ENCODE measurements at places on chromosomes 7 and 10.

DNA sequence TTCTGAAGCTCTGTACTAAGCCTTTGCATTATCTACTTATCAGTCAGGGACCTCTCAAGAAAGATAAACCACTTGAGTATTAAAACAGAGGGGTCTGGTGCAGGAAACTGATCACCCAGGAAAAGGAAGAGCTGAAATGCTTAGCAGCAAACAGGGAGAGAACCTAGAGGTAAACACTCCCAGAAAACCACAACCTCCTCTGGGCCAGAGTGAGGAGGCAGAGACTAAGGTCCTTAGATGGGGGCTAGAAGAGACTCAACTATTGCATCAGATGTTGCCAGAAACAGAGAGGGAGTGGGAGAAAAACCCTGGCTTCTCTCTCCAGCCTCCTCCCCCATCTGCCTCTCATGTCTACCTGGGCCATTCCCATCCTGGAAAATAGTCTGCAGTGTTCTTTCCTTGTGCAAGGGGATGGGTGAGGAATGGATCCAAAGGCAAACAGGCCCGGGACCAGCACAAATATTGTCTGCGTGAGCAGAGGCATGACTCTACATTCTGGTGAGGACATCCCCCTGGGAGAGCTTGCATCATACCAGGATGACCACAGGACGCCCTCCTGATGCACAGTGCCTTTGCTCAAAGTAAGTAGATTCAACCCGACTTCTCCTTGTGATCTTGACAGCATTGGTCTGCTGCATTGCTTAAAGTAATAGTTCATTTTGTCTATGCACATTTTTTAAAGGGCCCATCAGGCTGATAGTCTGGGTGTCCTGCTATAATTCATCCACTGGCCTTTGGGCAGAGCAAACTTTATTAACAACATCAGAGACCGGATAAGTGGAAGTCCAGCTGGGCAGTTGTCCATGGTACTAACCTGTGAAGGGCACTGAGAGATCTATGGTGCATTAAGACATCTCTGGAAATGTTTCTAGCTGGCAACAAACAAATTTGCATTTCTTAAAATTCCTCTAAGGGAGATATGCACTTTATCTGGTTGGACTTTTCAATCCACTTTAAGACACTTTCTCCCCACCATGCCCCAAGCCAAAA, 22.4 kb upstream of the ODAD2 start:
- no peak for DNase-seq

GRCh38 chr10:63716016-63716580, 194.9 kb downstream of the REEP3 start:
- DNase-seq, result no peak

GRCh38 chr7:47939425-47940036, 8.7 kb downstream of the PKD1L1 start:
- DNase-seq, result no peak

DNA sequence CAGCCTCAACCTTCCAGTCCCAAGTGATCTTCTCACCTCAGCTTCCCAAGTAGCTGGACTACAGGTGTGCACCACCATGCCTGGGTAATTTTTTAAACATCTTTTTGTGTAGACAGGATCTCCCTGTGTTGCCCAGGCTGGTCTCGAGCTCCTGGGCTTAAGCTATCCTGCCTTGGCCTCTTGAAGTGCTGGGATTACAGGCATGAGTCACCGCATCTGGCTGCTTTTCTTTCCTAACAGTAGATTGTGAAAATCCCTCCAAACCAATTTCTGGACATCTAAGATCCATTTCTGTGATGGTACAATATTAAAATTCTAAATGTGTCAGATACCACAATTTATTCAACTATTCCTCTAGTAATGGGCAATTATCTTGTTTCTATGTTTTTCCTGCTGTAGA, 38.7 kb downstream of the RAB18 start:
- no peak for DNase-seq

- DNase-seq, result no peak
Measured at GRCh38 chr10:1127629-1128028, 71.4 kb downstream of the WDR37 start.

DNA sequence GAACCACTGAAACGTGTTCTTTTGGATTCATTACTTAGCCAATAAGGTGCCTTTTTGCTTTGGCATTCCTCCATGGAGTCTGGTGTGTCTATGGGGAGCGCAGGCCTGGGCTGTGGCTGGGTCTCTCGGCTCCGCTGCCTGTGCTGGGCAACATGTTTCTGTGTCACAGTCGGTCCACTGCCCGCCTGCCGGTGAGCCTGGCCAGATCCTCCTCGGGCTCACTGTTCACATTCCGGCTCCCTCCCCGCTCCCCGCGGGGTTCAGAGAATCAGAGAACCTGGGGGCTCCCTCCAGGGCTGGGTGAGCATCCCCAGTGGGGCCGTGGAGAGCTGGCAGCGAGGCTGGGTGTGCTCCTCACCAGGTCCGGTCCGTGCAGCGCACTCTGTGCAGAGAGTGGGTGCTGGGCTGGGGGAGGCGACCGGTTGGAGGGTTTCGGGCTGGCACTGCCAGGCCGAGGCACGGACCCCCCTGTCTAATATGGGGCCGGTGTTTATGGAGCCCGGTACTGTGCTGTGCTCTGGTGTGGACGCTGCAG, 70.4 kb downstream of the INPP5A start:
- DNase-seq, result no peak

DNA sequence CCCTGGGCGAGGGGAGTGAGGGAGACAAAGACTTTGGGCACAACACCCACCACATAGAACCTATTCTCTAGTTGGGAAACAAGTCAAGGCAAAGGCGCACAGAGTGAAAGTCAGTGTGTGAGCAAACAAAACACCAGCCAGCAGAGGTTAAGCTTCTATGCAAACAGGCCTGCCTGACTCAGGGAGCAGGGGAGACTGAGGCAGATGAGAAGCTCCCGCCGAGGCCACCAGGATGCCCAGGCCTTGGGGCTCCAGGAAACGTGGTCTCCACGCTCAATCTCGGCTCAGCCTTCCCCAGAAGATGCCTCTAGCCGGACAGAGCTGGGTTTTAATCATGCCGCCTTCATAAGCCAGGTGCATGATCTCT, 74.1 kb upstream of the KCNMA1 start:
- no peak for DNase-seq

DNA sequence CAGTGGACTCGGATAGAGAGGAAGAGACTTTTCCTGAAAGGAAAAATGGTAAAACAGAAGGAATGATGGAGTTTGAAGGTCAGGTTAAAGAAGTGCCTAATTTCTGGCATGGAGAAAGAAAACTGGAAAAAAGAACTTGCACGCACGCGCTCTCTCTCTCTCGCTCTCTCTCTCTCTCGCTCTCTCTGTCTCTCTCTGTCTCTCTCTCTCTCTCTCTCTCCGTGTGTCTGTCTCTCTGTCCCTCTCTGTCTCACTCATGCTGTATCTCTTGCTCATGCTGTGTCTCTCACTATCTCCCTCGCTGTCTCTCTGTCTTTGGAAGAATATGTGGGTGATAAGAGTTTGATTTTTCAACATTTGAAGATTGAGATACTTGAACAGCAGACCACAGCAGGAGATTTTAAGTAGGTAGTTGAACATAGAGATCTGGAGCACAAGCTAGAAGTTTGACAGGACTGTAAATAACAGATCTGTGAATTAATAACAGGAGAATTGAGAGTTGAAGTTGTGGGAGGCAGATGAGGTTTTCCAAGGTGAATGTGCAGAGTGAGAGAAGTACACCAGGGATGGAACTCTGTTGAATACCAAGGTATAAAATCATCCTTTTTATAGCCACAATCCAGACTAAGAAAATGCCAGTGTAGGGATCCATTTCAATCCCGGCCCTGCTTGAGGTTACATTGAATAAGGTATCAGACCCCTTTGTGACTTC, 33.1 kb downstream of the ADD3 start:
- DNase-seq, result no peak

GRCh38 chr10:92834986-92835385, 13.3 kb upstream of the EXOC6 start:
- DNase-seq, result no peak

- no peak for DNase-seq
Measured at GRCh38 chr10:86506062-86506461, 15.5 kb downstream of the WAPL start.
